ENCODE measurements at places on chromosomes 3 and 15.

DNA sequence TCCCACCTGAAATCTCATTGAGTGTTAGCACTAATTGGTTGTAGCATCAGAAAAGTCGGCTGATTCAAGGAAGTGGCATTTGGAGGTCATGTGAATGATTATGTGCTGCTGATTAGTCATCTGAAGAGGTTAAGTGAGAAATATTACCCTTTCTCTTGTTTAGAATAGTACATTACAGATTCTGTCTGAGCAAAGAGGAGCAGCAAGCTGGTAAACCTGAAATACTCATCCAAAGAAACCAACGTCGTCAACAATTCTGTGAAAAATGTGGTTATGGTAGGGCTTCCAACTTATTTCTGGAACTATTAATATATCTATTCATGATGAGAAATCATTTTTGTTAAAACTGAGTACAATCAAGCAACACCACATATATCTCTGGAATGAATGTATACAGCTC, 1024.9 kb downstream of the TUSC7 start:
- H3K36me3 ChIP-seq: no peaks in the 10 kb centered on the region
- H3K4me1 ChIP-seq: no peaks in the 10 kb centered on the region
- no peak for DNase-seq
- no peaks in the 10 kb centered on the region for H3K27me3 ChIP-seq

- no peak for DNase-seq
- H3K4me1 ChIP-seq: no peaks in the 10 kb centered on the region
- H3K27ac ChIP-seq: no peak overlapping the region
- no peaks in the 10 kb centered on the region for H3K27me3 ChIP-seq
- no peaks in the 10 kb centered on the region for H3K36me3 ChIP-seq
These were observed 275.3 kb upstream of the GOLGA6L4 start for GRCh38 chr15:83960192-83960829.

GRCh38 chr3:81465510-81466200, 295.8 kb downstream of the GBE1 start:
- no peak overlapping the region for H3K4me3 ChIP-seq
- no peaks in the 10 kb centered on the region for H3K27me3 ChIP-seq

- H3K27me3 ChIP-seq: no peaks in the 10 kb centered on the region
- DNase-seq: no peak
- no peak overlapping the region for H3K27ac ChIP-seq
- no peak overlapping the region for H3K4me3 ChIP-seq
These were observed 317.4 kb downstream of the DIPK2A start for GRCh38 chr3:144289057-144289456.
